ENCODE measurements at places on chromosomes 2 and 18. TPM values are rescaled to one million over a fixed set of nuclear protein-coding genes. Genes with fewer than 3 reads are reported as not detected.

ARHGAP25 gene
- 5.3 TPM for total RNA-seq

DNA sequence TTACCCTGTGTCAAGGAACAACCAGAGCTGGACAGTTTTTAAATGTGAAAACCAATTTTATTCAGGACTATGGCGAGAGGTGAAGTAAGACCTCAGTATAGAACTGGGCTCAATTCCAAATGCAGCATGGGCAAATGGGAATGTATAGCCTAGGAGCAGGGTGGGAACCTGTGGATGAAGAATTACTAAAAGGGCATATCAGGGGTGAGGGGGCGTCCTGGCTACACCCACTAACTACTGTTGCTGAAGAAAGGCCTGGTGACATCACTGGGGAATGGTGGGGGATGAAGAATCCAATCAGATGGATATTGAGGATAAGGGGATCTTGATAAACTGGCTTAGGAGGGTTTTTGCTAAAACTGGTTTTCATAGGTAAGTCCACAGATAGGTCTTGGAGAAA is 27.3 kb upstream of the IL37 start:
- no peak for DNase-seq
- peaks cover 9% of the 10 kb centered on the region for H3K27me3 ChIP-seq
- no peak overlapping the region for H3K27ac ChIP-seq
- H3K4me3 ChIP-seq: no peak overlapping the region
- no peaks in the 10 kb centered on the region for H3K36me3 ChIP-seq

DNA sequence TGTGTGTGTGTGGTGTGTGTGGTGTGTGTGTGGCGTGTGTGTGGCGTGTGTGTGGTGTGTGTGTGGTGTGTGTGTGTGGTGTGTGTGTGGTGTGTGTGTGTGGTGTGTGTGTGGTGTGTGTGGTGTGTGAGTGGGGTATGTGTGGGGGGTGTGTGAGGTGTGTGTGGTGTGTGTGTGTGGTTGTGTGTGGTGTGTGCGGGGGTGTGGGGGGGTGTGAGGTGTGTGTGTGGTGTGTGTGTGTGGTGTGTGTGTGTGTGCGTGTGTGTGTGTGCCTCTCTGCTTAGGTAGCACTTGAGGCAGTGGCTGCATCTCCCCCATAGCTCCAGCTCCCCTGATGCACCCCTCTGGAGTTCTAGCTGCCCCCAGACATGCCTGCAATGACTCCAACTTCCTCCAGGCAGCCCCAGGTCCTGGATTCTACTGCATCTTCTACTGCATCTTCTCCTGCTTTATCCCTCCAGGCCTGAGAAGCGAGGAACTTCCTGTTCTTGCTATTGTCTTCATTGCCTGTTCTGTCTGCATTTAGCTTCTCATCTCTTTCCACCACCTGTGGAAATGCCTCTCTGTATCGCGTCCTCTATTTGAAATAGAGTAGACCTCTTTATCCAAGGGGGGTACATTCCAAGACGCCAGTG is 22.2 kb upstream of the MLPH start:
- no peaks in the 10 kb centered on the region for H3K4me1 ChIP-seq
- no peak overlapping the region for H3K4me3 ChIP-seq
- H3K36me3 ChIP-seq: no peaks in the 10 kb centered on the region
- no peaks in the 10 kb centered on the region for H3K27me3 ChIP-seq

LOXHD1 gene
- total RNA-seq: 0.49 TPM

DNER gene
- 2.3 TPM for total RNA-seq

- no peaks in the 10 kb centered on the region for H3K27me3 ChIP-seq
- peaks cover 62% of the 10 kb centered on the region for H3K4me1 ChIP-seq
- DNase-seq: no peak
Measured at GRCh38 chr18:35610089-35610488, 28.5 kb downstream of the GALNT1 start.

- H3K36me3 ChIP-seq: no peaks in the 10 kb centered on the region
- H3K27me3 ChIP-seq: peaks cover 56% of the 10 kb centered on the region
- DNase-seq: no peak
- H3K4me1 ChIP-seq: no peaks in the 10 kb centered on the region
- H3K27ac ChIP-seq: no peak overlapping the region
Measured at GRCh38 chr2:174266288-174266687, 18.0 kb upstream of the OLA1 start.

DNA sequence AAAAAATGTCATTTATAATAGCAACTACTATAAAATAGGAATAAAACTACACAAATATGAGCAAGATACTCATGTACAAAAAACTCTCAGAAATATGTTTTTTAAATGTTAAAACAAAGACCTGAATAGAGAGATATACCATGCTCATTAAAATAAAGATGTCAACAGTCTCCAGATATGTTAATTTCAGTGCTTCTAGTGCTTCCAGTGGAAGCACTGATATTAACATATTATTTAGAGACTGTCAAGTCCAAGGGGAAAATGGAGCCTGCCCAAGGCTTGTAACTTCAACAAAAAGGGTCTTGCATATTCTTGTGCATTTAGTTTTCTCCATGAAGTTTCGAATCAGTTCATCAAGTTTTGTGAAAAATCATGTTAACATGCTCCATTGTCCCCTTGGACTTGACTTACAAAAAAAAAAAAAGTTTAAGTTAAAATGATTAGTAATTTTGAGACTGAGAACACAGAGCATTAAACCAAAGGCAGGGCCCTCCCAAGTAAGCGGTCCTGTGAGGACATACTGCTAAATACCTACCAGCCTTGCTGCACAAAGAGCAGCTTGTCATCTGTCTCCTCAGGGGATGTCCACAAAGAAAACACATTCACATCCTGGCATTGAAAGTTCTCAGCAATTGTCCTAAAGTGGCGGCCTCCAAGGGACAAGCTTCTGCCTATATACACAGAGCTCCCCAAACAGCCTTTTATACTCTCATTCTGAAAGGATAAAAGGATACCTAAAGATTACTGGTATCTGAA is 501.9 kb upstream of the CHAC2 start:
- DNase-seq: no peak
- H3K4me3 ChIP-seq: no peak overlapping the region
- no peak overlapping the region for H3K27ac ChIP-seq
- no peaks in the 10 kb centered on the region for H3K27me3 ChIP-seq
- no peaks in the 10 kb centered on the region for H3K4me1 ChIP-seq
- H3K36me3 ChIP-seq: no peaks in the 10 kb centered on the region

- H3K4me3 ChIP-seq: no peak overlapping the region
- DNase-seq: no peak
- no peaks in the 10 kb centered on the region for H3K36me3 ChIP-seq
- H3K27ac ChIP-seq: no peak overlapping the region
- H3K4me1 ChIP-seq: no peaks in the 10 kb centered on the region
- H3K27me3 ChIP-seq: no peaks in the 10 kb centered on the region
Measured at GRCh38 chr18:66990909-66991308, 387.0 kb upstream of the CDH19 start.

DNA sequence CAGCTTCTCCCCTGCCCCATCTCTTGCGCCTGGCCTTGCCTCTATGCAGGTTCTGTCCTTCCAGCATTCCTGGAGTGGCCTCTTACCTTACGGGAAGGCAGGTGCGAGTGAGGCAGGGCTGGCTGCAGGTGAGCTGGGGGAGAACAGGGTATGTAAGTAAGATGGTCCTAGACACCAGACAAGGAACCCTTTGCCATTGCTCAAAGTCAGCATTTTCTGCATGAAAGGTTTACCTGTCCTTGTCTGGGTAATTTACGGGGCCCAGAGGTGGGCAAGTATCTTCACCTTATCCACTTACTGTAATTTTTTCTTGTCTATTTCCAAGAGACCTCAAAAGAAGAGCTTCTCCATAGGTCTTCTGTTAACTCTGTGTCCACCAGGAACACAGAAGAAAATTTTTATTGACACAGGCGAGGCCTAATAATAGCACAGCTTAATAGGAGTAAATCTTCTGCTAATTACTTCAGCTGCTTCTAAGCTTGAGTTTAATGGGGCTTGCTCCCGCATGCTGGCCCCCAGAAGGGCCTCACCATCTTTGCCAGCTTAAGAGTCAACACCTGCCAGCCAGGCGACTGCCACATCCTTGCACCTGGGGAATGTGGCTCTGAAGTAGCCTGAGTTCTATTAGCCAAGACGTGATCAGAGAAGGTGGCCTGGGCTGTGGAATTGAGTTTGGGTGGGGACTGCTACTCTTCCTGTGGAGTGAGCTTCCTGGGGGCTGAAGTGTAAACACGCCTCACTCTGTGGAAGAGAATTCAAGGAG is 27.1 kb downstream of the PCARE start:
- peaks cover 13% of the 10 kb centered on the region for H3K4me1 ChIP-seq
- peaks cover 53% of the 10 kb centered on the region for H3K36me3 ChIP-seq
- H3K27ac ChIP-seq: no peak overlapping the region
- no peak overlapping the region for H3K4me3 ChIP-seq
- no peaks in the 10 kb centered on the region for H3K27me3 ChIP-seq

GRCh38 chr2:135076556-135076955 is 24.5 kb downstream of the RAB3GAP1 start:
- no peak for DNase-seq
- peaks cover 15% of the 10 kb centered on the region for H3K4me1 ChIP-seq
- H3K4me3 ChIP-seq: no peak overlapping the region

- no peaks in the 10 kb centered on the region for H3K4me1 ChIP-seq
- no peak overlapping the region for H3K4me3 ChIP-seq
- peaks cover 34% of the 10 kb centered on the region for H3K36me3 ChIP-seq
- no peak overlapping the region for H3K27ac ChIP-seq
- no peaks in the 10 kb centered on the region for H3K27me3 ChIP-seq
Measured at GRCh38 chr2:179170901-179171300, 93.7 kb downstream of the SESTD1 start.

GRCh38 chr18:5817816-5818215 is 77.5 kb downstream of the TMEM200C start:
- no peak overlapping the region for H3K27ac ChIP-seq
- H3K4me3 ChIP-seq: no peak overlapping the region
- no peaks in the 10 kb centered on the region for H3K4me1 ChIP-seq
- H3K36me3 ChIP-seq: no peaks in the 10 kb centered on the region

GRCh38 chr2:19614066-19614465 is 255.6 kb upstream of the OSR1 start:
- no peak for DNase-seq
- no peaks in the 10 kb centered on the region for H3K4me1 ChIP-seq
- H3K27me3 ChIP-seq: no peaks in the 10 kb centered on the region
- no peak overlapping the region for H3K27ac ChIP-seq
- no peak overlapping the region for H3K4me3 ChIP-seq

DNA sequence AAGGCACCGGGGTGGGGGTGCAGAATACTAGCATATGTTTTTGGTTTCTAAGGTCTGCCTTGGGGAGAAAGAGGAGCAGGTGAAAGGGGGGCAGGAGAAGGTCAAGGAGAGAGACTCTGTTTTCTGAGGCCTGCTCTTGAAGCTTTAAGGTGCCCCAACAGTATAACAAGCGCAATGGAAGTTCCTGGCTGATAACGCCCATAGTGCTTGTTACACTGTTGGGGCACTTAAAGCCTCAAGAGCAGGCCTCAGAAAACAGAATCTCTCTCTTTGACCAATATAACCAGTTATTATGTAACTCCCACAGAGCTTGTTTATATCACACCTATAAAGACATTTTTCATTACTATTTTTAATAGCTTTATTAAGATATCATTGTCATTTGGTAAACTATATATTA is 16.5 kb downstream of the OXER1 start:
- peaks cover 5% of the 10 kb centered on the region for H3K36me3 ChIP-seq
- no peaks in the 10 kb centered on the region for H3K27me3 ChIP-seq
- DNase-seq: no peak
- no peak overlapping the region for H3K27ac ChIP-seq
- H3K4me1 ChIP-seq: no peaks in the 10 kb centered on the region
- no peak overlapping the region for H3K4me3 ChIP-seq

- no peaks in the 10 kb centered on the region for H3K27me3 ChIP-seq
- no peak overlapping the region for H3K27ac ChIP-seq
- no peak overlapping the region for H3K4me3 ChIP-seq
- H3K4me1 ChIP-seq: no peaks in the 10 kb centered on the region
Measured at GRCh38 chr2:105248316-105249070, 7.0 kb downstream of the GPR45 start.

- H3K4me3 ChIP-seq: no peak overlapping the region
- no peak for DNase-seq
- H3K27ac ChIP-seq: no peak overlapping the region
- peaks cover 6% of the 10 kb centered on the region for H3K27me3 ChIP-seq
Measured at GRCh38 chr2:17263570-17263968, 254.7 kb downstream of the RAD51AP2 start.

AQP4 gene
- total RNA-seq: 1.9 TPM

GRCh38 chr2:234364661-234365060 is 132.2 kb downstream of the ARL4C start:
- H3K27ac ChIP-seq: no peak overlapping the region
- H3K27me3 ChIP-seq: peaks cover 38% of the 10 kb centered on the region
- no peak overlapping the region for H3K4me3 ChIP-seq
- no peaks in the 10 kb centered on the region for H3K4me1 ChIP-seq
- no peak for DNase-seq
- no peaks in the 10 kb centered on the region for H3K36me3 ChIP-seq

- H3K27ac ChIP-seq: no peak overlapping the region
- peaks cover 10% of the 10 kb centered on the region for H3K4me1 ChIP-seq
- H3K4me3 ChIP-seq: no peak overlapping the region
- no peaks in the 10 kb centered on the region for H3K27me3 ChIP-seq
Measured at GRCh38 chr2:67255933-67256615, 141.1 kb upstream of the ETAA1 start.

IL37 gene
- total RNA-seq: not detected
